ENCODE measurements at places on chromosomes 3 and 15.

DNA sequence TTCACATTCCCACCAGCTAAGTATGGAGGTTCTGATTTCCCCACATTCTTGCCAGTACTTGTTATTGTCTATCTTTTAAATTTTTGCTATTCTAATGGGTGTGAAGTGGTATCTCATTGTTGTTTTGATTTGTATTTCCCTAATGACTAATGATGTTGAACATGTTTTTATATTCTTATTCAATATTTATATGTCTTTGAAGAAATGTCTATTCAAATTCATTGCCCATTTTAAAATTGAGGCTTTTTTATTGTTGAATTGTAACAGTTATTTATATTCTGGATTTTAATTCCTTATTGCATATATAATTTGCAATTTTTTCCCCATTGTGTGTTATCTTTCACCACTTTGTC, 255.3 kb downstream of the EDEM1 start:
- no peak for DNase-seq

DNA sequence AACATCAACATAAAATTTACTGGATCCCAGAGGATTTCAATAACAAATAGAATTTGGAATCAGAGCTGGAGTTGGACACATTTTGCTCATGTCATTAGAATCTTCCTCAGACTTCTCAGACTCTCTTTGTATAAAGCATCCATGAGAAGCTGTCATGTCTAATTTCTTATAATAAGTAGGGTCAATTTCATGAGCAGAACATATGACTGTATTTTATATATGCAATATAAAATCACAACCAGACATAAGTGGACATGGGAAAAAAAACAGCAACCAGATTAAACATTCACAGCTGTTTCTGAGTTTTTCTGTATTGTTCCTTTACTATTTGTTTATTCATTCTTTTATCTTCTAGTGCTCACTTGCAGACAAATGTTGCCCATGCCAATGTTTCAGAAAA, 325.5 kb downstream of the RBMS3 start:
- no peak for DNase-seq

DNA sequence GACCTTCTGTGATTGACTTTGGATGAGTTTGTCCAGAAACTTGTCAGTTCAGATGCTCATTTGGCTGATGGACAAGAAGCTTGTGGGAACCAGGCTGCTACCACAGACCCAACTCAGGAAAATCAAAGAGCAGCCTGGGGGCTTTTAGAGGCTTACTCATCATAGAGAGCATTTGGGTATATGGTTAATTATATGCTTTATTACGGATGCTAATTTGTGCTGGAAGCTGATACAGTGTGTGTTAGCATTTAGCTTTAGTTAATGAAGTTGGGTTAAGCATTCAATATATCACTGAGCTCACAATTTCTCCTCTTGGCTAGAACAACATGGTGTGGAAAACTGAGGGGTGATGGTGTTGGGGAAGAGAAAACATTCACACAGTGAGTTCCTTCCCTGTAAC, 664.2 kb upstream of the CFAP20DC start:
- no peak for DNase-seq

DNA sequence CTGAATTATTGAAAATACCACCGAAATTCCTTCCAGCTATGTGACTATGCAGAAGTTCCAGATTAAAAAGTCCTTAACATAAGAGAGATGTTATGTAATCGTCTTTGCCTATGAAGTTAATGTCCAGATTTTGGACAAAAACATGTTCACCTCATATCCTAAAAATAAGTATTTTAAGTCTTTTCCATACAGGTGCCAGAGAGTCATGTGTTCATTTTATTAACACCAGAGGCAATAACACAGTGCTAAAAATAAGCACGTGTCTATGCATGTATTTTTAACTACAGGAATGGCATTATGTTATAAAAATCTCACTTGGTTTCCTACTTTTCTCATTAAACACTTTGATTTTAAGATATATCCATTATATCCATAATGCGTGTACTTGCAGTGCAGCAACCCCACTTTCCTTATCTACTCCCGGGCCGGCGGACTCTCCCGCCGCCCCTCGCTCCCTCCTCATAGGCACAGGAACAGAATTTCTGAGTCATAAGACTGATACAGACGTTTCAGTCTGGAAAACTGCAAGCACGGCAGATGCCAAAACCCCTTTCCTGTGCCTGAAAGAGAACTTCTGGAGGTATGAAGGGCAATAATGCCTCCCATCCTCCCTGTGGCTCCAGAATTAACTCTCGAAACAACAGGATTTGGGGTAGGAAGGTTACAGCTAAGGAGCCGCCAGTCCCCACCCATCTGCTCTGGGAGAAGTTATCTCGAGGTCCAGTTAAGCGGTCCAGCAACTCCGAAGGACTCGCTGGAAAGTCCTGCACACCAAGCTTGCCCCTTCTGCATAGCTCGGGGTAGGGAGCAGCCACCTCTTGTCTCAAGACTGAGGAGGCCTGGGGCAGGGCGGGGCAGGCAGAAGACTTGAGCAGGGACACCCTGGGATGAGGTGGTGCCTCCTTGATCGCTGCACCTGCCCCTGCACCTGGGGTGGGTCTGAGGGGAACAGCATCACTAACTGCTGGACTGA, 22.3 kb upstream of the PSTPIP1 start:
- DNase-seq, result peak; percentile 42

Data from IMR-90 (cell line).